Aorta (tissue), 5 donors: ENCODE measurements at places on chromosomes 7 and 10. TPM values are rescaled to one million over a fixed set of nuclear protein-coding genes. Genes with fewer than 3 reads are reported as not detected.

GPR146 gene
- 44.2 TPM for total RNA-seq

DNA sequence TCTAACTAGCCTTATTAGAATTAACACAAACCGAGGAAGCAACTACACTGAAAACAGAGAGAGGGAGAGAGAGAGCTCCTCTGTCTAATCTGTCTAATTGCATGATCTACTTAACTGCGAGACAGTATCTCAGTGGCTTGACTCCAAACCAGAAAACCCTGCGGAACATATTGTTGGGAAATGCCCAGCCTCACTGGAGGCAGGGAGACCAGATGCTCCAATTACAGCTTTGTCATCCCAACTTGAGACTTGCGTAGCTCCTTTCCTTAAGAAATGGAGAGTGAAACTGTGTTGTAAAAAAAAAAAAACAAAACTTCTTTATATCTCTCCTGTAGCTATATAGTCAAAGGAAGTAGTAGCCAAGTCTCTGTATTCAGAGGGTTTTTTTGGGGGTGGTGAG, 52.0 kb upstream of the ZNRF2 start:
- no peak for DNase-seq

DNA sequence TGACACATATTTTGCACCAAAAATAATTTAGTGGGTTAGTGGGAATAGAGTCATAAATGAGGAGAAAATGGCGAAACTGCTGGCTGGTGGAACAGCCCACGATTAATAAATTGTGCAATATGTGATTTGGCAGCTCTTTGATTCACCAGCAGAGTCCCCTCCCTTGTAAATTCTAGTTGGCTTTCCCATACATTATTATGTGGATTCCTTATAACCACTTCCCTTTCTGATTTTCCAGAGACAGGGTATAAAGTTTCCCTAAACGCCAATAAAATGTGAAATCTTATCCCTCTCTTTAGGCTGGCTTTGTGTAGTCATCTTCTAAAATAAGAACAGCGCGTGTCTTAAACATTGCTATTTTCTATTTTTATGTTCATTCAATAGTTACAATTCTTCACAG, 149.4 kb upstream of the FERD3L start:
- no peak for DNase-seq

DNA sequence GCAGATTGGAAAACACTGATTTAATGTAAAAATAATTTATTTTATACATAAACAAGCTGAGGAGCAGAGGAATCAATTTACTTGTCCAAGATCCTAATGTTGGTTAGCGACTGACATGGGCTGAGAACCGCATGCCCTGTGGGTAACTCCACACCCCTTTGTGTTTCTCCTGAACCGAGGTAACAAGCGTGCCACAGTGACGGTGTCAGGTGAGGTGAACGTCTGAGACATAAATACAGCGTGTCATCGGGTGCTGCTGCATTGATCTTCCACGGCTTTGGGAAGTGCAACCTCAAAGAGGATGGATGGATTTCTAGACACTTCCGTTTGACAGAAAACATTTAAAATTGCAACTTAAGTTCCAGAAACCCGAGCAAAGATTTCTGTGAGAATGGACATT, 386.8 kb upstream of the ADARB2 start:
- no peak for DNase-seq

METTL27 gene
- total RNA-seq = 7.4 TPM

DNA sequence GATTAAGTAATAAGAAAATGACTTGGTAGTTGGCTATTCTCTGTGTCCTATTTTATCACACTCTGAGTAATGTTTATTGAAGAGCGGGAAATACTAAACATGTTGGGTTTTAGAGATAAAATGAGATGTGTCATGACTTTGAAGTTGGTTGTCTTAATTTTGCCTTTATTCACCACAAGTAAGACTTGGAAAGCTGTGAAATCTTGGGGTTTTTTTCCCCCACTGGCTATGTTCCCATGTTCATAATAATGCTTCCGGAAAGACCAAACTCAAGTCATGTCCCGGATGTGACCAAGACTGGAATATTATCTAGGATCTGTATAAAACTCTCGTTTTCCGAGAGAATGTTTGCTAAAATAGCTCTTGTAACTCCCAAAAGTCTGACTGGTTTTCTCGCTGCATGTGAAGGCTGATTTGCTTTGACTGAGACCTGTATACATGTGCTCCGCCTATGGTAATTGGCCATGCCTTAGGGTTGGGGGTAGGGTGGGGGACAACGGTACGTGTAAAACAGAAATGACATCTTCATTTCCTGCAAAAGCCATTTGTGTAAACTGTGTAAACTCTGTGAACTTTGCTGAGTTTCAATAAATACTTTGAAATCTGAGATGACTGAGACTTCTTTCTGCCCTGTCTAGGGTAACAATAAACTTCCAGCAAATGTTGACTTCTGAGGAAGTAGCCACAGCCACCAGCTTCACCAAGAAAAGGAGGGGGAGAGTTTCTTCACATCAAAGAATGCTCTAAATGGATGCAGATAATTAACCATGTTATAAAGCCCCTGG, 169.6 kb downstream of the ZNF365 start:
- DNase-seq = no peak

GRCh38 chr10:48658243-48658974, 26.3 kb upstream of the WDFY4 start:
- peak; percentile 94 for DNase-seq

GALNT17 gene
- total RNA-seq = 5.8 TPM

DNA sequence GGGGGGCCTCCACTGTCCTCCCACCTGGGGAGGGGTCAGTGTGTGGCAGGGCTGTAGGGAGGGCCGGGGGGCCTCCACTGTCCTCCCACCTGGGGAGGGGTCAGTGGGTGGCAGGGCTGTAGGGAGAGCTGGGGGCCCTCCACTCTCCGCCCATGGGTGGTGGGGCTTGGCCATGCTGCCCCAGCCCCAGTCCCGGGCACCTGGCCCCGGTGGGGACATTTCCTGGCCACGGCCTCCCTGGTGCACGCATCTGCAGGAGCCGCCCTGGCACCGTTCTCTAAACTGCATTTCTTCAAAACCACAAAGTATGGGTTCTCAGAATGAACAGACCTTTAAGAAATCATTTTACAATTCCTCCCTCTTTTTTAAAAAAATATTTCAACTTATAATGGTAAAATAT, 89.3 kb upstream of the PDGFA start:
- DNase-seq = peak; percentile 75

GRCh38 chr10:116385994-116386809, 41.4 kb upstream of the PNLIPRP3 start:
- no peak for DNase-seq

- DNase-seq = no peak
Observed at GRCh38 chr10:110368002-110368401, 63.3 kb upstream of the SMNDC1 start.

SLC25A40 gene
- total RNA-seq = 16.0 TPM
